Lung microvascular endothelial cell (primary cell): ENCODE measurements at places on chromosomes 3 and 15.

DNA sequence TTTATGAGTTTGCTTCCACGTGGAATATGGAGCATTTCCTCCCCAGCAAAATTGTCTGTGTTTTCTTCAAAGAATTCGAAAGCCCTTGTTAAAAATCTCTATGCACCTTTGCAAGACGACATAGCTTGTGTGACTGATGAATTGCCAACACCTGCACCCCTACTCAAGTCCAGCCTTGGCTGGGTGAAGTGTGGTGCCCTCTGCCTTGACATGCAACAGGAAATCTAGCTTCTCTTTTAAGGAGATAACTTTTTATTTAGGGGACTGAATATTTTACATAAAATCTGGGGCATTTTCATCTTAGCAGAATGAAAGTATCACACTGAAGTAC lies 647 bp downstream of the HMG20A start:
- no peak for DNase-seq

DNA sequence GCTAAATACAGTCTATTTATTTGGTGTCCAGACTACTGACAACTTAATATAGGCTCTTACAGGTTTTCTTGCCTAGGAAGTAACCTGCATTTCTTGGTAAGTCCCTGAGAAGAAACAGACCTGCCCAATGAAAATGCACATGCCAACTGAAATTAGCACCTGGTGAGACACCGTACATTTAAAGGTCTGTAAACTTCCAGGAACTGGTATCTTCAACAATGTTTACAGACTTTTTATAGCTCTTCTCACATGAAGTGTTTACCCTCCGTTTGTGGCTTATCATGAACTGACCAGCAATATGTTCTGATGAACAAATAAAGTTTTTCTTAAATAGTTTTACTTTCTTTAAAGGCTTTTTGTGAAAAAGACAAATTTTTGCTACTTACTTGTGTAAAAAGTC lies 93.3 kb downstream of the PCCB start:
- DNase-seq = no peak

- DNase-seq = no peak
Observed at GRCh38 chr3:73762855-73763254, 138.1 kb upstream of the PDZRN3 start.

- no peak for DNase-seq
Observed at GRCh38 chr15:63362885-63363284, 18.8 kb downstream of the CA12 start.

- peak; percentile 60 for DNase-seq
Observed at GRCh38 chr3:132343018-132343612, 25.9 kb downstream of the ACP3 start.

DNA sequence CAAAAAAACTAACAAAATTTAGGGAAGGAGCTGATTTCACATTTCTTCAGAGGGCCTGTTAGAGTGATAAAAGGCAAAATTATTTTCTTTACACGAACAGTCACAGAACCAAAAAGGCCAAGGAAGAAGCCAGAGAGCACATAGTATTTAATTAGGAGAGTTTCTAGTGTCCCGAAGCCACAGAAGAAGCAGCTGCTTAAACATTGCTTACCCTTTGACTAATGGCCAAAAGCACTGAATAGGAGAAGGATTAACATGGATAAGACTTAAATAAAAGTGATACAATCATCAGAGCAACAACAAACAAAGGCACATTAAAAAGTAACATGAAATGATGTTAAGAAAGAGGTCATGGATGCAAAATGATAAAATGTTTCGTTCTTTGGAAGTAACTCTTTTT lies 98.6 kb downstream of the CHL1 start:
- no peak for DNase-seq

GRCh38 chr3:178388473-178388872 lies 147.8 kb upstream of the KCNMB2 start:
- DNase-seq = no peak

DNA sequence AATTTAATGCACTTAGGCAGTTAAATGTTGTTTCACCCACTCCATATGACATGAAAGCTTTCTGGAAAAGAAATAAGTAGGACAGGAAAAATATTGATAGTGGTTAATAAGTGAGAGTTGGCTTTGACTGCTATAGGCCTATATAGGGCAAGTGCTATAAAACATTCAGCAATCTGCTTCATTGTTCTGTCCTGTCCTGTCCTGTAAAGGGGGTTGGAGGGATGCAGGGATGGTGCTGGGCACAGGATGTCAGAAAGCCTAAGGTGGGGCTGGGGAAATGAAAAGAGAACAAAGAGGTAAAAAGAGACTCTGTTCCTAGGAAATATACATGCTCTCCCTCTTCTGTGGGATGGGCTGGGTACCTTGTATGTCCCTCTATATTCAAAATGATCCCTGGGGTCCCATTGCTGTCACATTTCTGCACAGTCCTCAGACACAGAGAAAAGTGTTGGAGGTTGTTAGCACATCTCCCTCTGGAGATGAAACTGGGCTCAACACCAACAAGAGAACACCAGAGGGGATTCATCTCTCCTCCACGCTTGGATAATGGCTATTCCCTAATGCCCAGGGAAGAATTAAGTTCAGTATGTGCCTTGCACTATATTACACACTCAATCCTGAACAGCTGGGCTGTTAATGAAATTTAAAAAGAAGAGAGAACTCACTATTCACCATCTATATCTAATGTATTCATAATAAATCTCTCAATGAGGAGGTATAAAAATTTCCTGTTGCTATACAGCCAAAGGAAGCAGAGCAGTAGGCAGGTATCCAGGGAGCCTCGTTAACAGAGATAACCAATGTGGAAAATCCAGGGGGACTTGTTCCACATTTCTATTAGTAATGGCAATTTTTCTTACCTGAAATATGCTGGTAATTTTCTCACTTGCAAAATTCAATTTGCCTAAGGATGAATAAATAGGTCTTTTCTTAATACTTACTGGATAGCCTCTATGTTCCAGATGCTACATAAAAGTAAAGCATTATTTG lies 108.1 kb upstream of the ZBED2 start:
- DNase-seq = peak; percentile 64

GRCh38 chr3:160738048-160738447 lies 18.0 kb upstream of the PPM1L start:
- DNase-seq = no peak

- peak; percentile 7 for DNase-seq
Observed at GRCh38 chr3:31567036-31567435, 34.3 kb downstream of the STT3B start.

DNA sequence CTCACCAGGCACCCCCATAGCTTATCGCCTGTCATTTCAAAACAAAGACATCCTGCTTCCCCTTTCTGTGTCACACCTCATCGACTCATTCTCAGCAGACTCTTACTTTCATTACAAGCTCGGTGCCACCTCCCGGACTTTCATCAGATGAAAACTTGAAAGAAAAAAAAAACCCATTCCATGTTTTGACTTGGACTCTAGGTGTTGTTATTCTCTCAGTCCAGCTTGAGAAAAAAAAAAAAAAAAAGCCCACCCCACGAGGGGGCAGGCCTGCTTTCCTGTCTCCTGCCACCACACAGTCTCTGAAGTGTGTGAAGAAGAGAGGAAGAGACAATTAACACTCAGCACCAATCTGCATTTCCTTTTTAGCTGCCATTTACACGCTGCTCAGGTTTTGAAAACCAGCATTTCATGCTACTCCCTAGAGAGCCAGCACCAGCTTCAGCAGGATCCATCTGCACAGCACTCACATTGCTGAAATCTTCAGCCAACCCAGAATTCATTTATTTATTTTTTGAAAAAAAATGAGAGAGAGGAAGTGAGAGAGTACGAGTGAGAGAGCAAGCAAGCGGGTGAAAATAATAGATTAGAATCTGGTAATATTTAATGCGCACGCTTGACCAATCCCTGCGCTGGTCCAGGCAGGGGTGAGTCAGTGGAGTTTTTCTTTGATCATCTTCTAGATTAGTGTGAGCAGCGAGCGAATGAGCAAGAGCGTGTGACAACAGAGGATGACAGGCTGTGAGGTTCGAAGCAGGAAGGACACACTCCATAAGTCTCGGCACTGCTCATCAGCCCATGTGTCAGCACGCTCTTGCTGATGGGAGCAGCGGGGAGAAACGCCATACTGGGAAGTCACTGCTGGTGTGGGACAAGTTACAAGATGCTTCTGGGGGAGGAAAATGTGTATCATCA lies 23.5 kb downstream of the ZNF80 start:
- peak; percentile 86 for DNase-seq

DNA sequence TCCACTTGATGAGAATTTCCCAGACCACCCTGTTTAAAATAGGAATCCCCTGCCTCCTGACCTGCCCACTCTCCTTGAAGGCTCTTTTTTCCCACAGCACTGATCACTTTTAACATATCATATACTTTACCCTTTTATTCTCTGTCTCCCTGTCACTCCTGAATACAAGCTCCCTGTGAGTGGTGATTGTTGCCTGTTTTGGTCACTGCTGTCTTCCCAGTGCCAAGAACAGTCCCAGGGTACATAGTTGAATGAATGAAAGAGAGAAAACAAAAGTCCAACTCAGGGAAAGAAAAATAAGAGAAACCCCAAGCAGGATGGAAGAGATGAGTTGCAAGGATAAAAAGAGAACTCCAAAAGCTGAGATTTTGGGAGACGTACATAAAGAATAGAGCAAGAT lies 500.3 kb upstream of the LMCD1 start:
- no peak for DNase-seq

- DNase-seq = no peak
Observed at GRCh38 chr3:172218350-172219323, 179.3 kb downstream of the FNDC3B start.

DNA sequence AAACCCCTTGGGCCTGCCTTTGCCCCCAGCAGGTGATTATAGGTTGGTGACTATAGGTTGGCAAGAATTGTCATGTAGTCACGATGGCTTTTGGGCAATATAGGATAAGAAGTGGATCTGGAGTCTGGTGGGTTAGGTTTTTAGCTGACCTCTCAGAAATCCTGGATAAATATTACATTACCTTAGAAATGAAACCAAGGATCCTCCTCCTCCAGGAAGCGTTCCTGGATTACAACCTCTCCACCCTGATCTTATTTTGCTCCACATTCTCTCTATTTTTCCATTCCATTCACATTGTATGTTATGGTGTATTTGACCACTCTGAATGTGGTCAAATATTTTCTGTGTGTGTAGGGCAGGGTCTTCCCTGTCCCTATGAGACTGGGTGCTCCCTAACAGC lies 82.3 kb downstream of the SEMA5B start:
- no peak for DNase-seq

- no peak for DNase-seq
Observed at GRCh38 chr3:169869484-169870220, at the start of gene LRRC31. Gene LRRC31 (minus strand): TSS chr3:169869935. CDS start chr3:169869807, 128 bp downstream.

DNA sequence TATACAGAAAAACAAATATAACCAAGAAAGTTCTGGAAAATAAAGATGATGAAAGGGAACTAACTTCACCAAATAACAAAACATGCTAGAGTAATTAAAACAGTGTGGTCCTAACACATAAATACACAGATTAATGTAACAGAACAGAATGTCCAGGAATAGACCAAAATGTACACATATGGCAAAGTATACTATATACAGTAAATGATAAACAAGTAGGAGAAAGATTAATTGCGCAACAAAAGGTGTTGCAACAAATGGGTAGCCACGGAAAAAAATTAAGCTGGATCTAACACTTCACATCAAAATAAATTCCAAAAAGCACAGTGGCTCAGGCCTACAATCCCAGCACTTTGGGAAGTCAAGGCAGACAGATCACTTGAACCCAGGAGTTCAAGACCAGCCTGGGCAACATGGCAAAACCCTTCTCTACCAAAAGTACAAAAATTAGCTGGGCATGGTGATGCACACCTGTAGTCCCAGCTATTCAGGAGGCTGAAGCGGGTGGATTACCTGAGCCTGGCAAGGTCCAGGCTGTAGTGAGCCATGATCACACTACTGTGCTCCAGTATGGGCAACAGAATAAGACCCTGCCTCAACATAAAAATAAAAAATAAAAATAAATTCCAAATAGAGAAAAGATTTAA lies 19.8 kb downstream of the SCAP start:
- DNase-seq = no peak

GRCh38 chr3:161067335-161067734 lies 37.8 kb downstream of the B3GALNT1 start:
- no peak for DNase-seq

DNA sequence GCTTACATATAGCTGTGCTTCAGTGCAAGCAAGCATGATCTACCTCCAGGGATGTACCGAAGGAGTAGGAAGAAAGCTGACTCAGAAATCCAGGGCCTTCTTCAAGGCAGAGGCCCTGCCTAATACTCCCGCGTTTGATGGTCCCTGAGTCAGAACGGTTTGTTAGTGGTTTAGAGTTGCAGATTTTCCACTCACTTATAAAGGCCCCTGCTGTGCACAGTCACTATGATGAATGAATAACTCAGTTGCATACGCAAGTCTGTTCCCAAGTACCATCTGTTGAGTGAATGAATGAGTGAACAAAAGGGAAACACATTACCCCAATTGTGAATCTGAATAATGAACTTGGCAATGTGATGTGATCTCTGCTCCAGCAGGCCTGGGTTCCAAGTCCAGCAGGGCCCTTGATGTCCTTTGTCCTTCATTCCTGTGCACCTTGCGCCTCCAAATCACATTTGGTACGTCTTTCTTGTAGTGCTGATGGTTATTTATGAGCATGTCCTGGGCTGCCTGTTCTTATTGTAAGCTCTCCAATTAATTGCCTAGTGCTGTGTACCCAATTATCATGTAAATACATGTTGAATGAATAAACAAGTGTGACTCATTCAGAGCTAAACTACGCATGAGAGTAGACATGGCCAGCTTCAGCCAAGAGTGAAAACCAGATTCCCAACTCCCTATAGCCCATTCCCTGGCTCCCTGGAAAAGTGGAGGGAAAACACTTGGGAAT lies 85.3 kb upstream of the LIMD1 start:
- peak; percentile 69 for DNase-seq

- DNase-seq = no peak
Observed at GRCh38 chr3:38268087-38268486, 2.5 kb downstream of the SLC22A13 start.

DNA sequence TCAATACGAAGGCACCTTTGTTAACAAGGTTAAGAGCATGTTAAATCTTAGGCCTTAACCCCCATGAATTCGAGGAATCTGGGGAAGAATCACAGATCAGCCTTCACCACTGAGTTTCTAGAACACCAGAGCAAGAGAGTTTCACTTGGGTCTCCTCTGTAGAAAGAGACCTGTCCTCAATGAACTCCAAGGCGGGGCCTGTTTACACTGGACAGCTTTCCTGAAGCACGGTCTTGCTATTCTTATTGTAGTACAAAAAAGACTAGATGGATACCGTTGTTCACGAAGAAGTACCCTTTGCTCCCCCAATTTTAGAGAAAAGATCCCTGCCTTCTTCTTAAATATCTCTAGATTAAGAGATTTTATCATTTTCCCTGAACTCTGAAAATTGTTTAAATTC lies 64.9 kb downstream of the USF3 start:
- no peak for DNase-seq

DNA sequence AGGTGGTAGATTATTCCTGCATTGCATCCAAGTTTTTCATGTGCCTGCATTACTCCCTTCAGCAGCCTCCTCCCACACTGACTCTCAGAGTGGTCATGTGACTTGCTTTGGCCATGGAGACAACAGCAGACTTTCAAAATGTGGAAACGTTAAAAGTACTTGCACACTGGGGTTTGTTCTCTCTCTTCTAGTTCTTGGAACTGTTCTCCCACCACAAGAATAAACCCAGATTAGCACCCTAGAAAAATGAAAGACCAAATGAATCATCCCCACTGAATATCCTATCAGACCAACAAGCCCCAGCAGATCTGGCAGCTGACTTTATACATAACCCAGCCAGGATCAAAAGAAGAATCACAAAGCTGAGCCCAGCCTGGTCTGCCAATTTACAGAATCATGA lies 398.5 kb downstream of the VPS13C start:
- no peak for DNase-seq
